ENCODE measurements at places on chromosomes 7 and 10.
A peak's percentile ranks its signal among the peaks of the same experiment; 100 is the strongest.

DNA sequence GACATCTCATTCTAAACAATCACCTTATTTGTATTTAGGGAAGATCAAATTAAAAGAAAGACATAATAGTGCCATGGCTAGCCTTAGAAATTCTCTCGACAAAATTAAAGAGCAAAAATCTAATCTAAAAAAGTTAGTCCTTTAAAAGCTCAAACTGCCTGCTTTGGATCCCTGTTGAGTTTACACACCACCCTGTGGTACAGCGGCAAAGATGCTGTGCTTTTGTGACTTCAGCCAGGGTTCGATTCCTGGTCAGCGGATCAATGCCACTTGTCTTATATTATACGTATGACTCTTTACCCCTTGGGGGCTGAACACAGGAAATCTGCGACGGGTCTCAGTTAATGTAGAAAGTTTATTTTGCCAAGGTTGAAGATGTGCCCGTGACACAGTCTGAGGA lies 51.3 kb upstream of the VOPP1 start:
- no peak for DNase-seq

DNA sequence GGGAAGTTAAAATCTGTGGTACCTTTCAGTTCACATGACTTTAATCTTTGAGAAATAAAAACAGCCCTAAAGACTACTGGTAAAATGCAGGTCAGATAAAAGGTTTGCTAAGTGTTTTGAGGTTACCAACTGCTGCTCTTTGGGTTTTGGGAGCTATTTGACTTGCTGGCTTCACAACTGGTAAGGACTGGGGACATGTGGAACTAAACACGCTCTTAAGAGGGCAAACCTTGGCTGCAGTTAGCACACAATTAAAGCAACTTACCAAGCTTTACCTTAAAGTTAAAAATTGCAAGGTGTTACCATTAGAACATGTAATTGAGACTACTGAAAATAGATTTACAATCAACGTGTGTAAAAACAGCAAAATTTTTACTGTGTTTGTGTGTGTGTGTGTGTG lies 220.2 kb downstream of the PHF14 start:
- DNase-seq: no peak

DNA sequence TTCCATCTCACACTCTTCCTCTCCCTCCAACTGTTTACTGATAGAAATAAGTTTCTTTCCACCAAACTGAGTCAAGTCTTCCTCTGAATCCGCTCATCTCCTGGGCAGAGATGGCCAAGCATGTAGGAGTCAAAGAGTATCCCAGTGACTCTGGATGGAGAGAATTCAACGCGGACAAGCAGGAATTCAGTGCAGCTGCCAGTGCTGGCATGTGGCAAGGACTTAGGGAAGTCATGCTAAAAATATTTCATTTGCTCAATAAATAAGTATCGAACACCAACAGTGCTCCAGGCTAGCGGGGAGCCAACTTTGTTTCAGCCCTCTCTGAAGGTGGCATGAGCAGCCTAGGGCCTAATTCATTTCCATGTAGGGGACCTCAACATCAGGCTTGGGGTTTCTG lies 351.6 kb upstream of the ZMIZ1 start:
- DNase-seq: no peak

- DNase-seq: no peak
Measured at GRCh38 chr7:98619450-98620321, 2.6 kb downstream of the NPTX2 start.

GRCh38 chr7:66964411-66964810 lies 31.0 kb downstream of the SBDS start:
- no peak for DNase-seq

GRCh38 chr7:90613088-90613498 lies 17.0 kb downstream of the CDK14 start:
- no peak for DNase-seq

GRCh38 chr10:130171196-130171595 lies 35.0 kb downstream of the GLRX3 start:
- no peak for DNase-seq

DNA sequence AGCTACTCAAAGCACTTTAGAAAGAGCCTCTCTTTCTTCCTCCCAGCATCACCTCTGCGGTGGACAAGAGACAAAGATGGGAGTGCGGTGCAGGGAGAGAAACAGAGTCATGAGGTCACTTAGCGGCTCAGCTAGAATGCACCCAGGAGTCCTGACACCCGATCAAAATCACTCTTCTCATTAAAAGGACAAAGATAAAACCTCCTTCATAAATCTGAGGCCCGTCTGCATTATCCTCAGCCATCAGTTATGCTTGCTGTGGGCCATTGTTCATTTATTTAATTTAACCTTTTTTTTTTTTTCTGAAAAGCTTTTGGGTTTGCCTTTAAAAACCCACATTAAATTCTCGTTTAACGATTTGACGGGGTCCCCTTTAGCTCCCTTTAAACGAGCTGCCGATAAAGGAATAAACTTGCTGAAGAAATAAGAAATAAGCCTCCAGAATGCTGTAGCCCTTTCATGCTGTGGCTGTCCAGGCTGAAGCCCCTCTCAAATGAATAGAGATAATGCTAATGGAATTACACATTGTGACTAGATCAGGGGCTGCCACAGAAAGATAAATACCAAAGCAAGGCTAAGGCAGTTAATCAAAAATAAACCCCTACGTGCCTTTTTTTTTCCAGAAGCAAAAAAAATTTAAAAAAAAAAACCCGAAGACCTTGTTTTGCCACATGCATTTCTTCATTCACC lies 16.1 kb upstream of the PLXNA4 start:
- DNase-seq: no peak

- DNase-seq: no peak
Measured at GRCh38 chr10:119408072-119408471, 134.4 kb downstream of the RGS10 start.

- no peak for DNase-seq
Measured at GRCh38 chr10:92688573-92688926, 1.2 kb upstream of the HHEX start.

DNA sequence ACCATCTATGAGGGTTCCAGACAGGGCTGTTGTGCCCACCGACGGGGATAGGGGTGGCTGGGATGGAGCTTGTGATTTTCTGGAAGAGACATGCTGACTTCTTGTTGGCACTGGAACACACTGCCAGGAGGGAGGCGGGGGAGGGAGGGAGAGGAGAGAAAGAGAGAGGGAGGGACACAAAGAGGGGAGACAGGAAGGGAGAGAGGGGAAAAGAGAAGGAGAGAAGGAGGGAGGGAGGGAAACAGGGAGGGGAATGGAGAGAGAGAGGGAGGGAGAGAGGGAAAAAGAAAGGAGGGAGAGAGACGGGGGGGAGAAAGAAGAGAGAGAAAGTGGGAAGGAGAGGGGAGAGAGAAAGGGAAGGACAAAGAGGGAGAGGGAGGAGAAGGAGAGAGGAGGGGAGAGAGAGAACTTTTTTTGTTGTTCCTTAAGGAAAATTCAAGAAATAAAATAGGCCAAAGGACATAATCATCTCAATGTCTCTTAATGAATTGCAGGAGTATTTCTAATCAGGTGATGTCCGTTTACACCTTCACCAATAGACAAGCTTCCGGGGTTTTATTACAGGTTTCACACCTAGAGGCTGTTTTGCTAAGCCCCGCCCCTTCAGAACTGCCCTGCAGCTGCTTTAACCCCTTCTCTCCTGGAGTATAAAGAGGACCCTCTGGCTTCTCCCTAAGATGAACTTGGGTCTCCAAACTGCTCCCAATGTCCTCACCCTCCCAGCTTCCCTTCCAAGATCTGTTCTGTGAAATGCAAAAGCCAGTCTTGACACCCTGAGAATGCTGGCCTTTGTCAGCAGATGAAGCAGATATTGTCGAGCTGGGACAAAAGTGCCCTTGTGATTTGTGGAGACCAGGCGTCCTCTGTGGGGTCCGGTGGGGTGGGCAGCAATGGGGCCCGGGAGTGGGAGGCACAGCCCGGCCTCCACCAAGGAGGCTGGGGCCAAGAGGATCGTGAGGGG lies 82.0 kb upstream of the GTF2IRD1 start:
- no peak for DNase-seq

DNA sequence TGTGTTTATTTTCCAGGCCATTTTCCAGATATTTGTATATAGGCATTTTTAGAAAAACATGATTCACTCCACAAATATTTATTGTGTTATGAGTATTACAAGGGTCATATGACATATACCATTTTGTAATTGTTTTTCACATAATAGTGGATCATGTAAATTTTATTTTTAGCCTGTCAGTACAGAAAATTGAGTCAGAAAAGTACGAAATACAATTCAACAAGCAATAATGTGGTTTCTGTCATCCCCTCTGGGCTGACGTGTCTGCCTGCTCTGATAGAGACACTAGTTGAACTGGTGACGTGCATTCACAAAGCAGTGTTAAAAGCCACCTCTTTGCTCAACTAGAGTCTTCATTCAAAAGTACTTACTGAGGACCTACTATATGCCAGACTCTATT lies 97.9 kb upstream of the STEAP1B start:
- no peak for DNase-seq

DNA sequence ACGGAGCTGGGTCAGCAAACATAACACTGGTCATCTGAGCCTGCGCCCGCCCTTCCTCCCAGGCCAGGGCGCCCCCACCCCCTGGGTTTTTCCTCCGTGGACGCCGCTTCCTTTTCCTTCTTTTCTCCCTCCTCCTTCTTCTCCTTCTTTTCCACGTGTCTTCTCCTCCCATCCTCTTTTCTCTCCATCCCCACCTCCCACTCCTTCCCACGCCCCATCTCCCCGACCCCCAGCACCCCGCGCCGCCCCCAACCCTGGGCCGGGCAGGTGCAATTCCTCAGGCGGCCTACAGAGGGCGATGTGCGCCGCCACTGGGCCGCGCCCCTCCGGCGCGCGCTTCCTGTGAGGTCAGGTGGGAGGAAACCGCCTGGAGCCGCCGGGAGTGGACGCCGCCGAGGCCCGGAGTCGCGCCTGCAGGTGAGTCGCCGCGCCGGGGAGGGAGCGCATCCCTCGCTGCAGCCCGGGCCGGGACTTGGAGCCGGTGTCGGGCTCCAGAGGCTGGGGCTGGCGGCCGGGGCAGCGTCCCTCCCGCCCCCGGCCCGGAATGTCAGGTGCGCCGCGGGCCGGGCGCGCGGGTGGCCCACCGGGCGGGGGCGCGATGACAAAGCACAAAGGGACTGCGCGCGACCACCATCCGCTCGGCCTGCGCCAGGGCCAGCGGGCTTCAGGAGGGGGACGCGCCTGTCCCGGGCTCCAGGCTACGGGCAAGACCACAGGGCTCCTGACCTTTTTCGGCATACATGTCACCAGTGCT lies at the start of gene FAM241B:
Gene FAM241B (plus strand): TSS at position 351 of the 754 bp plus-strand sequence. CDS start 1,497 bp downstream, outside the sequence.
- no peak for DNase-seq

DNA sequence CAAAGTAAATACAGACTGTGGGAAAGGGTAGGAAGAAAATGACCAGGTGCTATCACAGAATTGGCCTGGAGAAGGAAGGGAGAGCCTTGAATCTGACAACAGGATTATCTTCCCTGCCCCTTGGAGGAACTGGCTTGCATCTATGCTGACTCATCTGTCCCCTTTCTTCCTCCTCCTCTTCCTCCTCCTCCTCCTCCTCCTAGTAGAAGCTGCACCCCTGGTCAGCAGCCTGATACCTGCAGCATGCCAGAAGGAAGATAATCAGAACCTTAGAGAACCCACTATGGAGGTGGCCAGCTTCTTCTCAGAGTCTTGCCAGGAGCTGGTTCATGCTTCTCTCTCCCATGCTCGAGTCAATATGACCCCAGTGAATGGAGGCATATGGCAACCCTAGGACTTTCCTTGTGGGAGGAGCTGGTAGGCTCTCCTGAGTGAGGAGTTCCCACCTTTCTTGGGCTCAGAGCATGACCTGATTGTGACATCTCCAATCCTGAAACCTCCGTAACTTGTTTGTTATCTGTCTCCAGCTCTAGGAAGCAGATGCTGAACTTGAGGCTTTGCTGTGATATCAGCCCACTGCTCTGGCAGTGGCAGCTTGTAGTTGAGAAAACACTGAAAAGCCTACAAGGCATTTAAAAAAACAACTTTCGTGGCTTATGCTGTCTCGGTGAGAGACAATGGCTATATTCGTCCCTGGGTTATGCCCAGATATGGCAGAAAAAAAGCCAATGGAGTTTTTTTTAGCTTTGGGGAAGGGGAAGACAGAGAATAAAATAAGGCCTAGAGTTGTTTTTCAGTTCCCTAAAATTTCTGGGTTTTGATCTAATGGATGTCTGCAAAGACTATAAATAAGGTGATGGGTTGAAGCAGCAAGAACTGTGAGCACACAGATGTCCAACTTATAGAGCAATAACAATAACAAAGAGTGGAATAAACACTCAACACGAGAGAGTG lies 60.6 kb downstream of the CDHR3 start:
- DNase-seq: no peak

DNA sequence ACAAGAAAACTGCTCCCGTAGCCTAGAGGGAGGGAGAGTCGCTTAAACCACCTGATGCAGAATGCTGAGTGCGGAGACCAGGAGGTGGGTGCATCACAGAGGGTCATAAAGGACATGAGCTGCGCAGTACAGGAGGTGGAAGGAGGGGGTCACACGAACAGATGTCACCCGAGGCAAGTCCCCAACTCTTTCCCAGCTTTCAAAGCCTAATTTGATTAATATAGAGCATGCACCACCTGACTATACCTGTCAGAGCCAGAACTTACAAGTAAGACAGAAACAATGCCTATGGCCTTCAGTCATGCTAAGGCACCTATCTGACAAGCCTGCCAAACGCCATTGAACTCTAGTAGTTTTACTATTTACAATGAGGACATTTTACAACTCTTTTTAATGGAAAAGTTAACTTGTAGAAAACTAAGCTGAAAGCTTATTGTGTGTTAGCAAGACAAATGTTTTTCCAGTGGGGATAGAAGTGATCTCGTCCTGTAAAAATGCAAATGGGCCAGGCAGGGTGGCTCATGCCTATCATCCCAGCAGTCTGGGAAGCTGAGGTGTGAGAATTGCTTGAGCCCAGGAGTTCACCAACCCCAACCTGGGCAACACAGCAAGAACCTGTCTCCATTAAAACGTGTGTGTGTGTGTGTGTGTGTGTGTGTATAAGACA lies 1.1 kb upstream of the VOPP1 start:
- peak; percentile 58 for DNase-seq

GRCh38 chr10:94274142-94274787 lies 88.5 kb downstream of the NOC3L start:
- no peak for DNase-seq

GRCh38 chr10:133465950-133466474 lies 12.3 kb downstream of the SCART1 start:
- DNase-seq: no peak

DNA sequence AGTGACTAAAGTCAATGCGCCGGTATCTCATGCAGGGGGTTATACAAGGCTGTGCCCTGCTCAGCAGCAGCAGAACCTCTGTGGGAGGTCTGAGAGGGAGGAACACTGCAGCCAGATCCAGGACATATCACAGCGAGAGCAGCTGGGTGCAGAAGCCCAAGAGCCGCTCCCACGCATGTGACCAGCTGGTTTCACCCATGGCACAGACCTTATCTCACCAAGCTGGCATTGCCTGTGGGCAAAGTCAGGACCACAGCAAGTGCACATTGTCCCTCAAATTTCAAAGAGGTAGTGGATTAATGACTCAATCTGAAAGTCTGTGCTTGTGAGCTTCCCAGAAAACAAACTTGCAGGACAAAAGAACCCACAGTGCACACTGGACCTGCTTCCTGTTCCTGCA lies 31.6 kb upstream of the AKR1C1 start:
- no peak for DNase-seq

Measured in left forelimb (tissue), 1 donor.